CD4-positive, alpha-beta T cell treated with Interleukin-4 for 4 hours (primary cell): ENCODE measurements at places on chromosomes 7 and 10.
A peak's percentile ranks its signal among the peaks of the same experiment; 100 is the strongest.

DNA sequence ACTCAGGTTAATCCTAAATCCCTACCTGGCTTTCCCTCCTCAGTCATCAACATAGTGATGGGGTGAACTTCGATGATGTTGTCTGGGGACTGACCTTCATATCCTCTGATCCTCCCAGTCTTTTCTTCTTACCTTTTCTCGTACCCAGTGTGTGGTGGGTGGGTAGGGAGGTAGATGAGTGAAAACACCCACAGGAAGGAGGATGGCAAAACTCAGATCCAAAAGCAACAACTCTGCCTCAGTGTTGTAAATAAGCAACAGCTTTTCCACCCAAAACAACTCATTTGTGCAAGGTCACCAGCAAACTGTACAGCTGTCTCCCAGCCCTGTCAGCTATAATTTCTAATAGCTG, 38.6 kb downstream of the VOPP1 start:
- no peak for DNase-seq

DNA sequence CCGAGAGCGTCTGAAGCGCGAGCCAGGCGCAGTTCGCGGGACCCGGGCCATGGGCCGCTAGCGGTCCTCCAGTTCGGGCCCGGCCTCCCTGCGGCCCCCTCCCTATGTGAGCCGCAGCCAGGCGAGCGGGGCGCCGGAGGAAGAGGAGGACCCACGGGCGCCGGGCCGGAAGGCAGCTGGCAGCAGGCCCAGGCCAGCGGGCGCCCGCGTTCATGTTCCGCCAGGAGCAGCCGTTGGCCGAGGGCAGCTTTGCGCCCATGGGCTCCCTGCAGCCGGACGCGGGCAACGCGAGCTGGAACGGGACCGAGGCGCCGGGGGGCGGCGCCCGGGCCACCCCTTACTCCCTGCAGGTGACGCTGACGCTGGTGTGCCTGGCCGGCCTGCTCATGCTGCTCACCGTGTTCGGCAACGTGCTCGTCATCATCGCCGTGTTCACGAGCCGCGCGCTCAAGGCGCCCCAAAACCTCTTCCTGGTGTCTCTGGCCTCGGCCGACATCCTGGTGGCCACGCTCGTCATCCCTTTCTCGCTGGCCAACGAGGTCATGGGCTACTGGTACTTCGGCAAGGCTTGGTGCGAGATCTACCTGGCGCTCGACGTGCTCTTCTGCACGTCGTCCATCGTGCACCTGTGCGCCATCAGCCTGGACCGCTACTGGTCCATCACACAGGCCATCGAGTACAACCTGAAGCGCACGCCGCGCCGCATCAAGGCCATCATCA, 1.1 kb downstream of the ADRA2A start:
- no peak for DNase-seq

- no peak for DNase-seq
Measured at GRCh38 chr10:97490592-97490991, 7.6 kb downstream of the MMS19 start.

GRCh38 chr7:144768633-144769032, 67.2 kb downstream of the TPK1 start:
- DNase-seq, result no peak

DNA sequence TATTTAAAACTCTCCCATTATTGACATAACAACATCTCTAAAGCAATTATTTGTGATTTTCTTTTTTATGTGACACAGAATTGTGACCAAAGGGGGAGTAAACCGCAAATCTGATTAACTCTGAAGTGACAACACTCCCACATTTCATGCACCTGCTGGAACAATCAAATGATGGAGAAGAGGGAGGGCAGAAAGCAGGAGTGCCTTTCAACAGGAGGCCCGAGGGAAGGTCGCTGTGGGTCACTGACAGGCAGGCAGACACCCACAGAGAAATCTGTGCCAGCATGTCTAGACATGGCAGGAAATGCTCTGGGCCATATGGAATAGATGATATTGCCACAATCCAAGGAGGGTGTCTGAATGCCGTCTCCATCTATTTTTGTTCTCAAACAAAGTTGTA, 247.3 kb downstream of the DOCK4 start:
- no peak for DNase-seq

DNA sequence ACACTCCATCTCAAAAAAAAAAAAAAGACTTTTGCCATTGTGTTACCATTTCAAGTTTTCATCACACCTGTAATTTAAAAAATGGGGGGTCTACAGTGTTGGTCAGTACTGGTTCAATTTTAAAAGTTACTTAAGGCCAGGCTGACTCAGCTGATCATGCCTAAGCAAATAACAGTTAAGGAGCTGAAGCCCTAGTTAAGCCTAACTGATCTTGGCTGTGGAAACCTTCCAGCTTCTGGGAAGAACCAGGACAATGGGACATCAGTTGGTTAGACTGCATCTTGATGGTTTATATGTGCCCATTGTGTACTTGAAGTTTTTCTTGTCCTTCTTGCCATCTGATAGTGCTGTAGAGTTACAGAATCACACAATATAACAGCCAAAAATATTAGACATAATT, 26.7 kb downstream of the VCL start:
- no peak for DNase-seq

DNA sequence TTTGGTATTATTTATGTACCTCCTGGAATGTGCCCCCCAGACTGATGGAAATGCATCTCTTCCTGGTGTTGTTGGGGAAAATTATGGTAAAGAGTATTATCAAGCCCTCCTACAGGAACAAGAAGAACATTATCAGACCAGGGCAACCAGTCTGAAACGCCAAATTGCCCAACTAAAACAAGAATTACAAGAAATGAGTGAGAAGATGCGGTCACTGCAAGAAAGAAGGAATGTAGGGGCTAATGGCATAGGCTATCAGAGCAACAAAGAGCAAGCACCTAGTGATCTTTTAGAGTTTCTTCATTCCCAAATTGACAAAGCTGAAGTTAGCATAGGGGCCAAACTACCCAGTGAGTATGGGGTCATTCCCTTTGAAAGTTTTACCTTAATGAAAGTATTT, 17.0 kb downstream of the CSGALNACT2 start:
- DNase-seq, result no peak

DNA sequence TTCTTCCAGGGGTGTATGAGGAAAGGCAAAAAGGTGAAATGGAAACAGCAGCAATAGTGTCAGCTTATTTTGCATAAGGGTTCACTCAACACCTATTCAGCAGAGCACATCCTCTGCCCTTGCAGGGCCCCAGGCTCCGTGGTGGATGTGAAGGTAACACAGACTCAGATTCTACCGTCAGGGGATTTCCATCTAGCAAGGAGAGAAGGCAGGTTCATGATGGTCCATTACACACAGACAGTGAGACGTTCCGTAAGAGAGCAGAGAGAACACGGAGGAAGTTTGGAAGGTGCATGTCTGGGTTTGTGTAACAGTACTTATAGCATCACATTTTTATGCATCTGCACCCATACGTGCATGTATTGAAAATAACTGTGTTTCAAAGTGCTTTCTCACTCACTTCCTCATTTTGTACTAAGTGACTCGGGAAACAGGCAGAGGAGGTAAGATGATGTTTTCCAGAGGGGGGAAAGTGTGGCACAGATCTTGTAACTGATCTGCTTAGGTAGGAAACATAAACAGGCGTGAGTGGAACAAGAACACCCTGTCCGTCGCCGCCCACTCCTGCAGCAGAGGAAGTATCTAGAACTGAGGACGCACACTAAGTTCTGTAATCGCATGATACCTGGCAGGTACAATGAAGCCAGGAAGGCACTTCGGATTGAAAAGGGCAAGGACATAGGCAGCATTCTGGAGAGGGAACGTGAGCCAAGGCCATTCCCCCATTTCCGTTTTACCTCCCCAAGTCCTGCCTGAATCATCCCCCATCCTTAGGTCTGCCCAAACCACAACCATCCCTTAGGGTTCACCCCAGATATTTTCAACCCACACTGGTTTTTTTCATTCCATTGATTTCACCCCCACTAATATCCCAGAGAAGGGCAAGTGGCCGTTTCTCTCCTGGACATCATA, 1.0 kb upstream of the ENO4 start:
- peak; percentile 33 for DNase-seq

GRCh38 chr10:88386204-88386788, 196.8 kb downstream of the RNLS start:
- no peak for DNase-seq

GRCh38 chr10:71004176-71005075, 116.1 kb upstream of the PCBD1 start:
- no peak for DNase-seq

DNA sequence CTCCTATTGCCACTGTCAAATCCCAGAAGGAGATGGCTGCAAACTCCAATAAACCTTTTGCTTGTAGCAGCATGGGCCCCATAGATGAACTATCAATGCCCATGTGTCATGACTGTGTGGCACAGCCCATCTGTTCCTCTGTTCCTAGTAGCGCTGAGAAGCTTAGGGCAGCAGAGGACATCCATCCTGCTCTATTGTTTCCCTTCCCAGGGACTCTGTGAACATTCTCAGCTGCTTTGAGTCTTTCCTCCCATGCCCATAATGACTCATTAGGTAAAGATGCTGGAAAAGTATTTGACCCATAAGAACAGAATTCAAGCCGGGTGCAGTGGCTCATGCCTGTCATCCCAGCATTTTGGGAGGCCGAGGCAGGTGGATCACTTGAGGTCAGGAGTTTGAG, 28.3 kb downstream of the STMP1 start:
- no peak for DNase-seq

GRCh38 chr10:20771051-20771450, 126.1 kb downstream of the NEBL start:
- no peak for DNase-seq

DNA sequence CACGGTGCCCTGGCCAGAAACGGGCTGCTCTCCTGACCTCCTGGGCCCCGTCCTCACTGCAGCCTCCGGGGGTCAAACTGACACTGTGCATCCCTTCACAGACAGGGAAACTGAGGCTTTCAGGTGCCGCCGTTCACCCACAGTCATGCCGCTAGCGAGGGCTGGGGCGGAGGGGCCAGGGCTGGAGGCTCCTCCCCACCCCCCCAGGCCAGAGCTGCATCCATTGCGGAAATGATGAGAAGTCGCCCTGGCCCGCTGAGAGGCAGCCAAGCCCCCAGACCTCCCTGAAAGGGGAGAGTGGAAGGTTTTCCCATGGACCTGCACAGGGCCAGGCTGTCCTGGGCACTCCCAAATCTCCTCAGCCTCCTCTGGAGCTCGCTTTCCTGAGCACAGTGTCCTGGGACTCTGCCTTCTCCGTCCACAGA, 16.5 kb upstream of the INPP5A start:
- DNase-seq, result no peak

DNA sequence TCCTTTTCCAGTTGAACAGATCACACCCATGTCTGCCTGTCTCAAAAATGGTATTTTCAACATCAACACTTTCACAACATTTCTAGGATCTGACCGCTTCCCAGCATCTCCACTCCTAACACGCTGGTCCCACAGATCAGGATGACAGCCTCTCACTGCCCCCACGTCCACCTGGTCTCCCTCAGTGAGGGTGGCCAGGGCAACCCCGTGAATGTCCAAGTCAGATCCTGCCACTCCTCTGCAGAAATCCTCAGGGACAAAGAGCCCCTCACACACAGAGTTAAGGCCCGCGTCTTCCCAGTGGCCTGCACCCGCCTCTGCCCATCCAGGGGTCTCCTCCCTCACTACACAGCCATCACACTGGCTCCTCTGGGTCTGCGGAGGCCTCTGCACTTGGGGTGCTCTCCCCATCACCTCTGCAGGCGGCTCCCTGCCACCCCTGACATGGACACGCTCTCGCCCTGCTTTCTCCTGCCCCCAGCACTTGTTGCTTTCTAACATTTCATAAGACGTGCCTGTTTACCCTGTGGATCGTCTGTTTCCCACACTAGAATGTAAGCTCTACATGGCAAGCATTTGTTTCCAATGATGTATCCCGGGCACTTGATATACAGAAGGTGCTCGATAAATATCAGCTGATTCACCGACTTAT, 20.0 kb downstream of the GNA12 start:
- DNase-seq, result no peak

- no peak for DNase-seq
Measured at GRCh38 chr7:51647486-51647885, 330.9 kb upstream of the COBL start.

GRCh38 chr7:41277561-41277960, 425.3 kb downstream of the INHBA start:
- DNase-seq, result no peak

- no peak for DNase-seq
Measured at GRCh38 chr7:141974831-141975230, 1.3 kb upstream of the TAS2R38 start.

DNA sequence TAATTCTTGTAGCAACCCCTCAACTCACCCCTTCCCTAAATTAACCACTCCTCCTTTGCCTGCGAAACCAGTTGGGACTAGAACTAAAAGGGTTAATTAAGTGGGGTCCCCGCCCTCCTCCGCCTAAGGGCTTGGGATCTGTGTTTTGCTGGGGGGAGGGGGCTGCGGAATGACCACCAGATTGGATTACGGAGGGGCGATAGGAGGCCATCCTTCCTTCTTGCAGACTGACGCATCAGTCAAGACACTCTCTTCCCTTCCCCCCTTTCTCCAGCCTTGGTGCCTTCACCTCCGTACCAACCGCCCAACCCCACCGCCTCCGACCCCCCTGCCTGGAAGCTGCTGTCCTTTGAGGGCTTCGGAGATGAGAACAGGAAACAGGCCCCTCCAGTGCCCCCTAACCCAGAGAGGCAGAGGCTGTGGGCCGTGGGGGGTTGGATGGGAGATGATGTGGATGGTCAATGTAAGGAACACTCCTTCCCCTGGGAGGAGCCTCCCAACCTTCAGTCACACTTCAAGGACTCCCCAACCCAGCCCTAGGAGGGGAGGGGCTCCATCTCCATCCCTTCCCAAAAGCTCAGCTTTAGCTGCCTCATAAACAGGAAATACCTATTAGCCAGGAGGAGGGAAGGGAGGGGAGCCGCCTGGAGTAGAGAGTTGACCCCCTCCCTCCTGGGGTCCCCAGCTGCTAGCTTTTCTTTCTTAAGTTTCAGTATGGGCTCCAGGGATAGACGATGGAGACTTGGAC, 997 bp upstream of the LDB1 start:
- no peak for DNase-seq

DNA sequence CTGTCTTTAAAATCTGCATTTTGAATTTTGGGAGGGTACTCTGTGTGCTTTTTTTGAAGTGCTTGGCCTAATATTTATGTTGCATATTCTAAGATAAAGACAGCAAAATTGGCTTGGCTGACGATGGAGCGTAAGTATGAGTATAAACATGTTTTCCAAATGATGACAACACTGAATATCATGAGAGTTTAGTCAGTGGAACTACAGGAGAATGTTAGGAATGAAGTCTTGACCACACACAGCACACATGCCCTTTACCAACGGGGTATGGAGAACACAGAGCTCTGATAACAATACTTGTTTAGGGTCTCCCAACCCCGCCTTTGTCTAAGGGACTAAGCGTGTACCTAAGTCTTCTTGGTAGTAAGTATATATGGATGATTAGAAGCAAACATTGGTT, 253.9 kb upstream of the FZD8 start:
- DNase-seq, result no peak

DNA sequence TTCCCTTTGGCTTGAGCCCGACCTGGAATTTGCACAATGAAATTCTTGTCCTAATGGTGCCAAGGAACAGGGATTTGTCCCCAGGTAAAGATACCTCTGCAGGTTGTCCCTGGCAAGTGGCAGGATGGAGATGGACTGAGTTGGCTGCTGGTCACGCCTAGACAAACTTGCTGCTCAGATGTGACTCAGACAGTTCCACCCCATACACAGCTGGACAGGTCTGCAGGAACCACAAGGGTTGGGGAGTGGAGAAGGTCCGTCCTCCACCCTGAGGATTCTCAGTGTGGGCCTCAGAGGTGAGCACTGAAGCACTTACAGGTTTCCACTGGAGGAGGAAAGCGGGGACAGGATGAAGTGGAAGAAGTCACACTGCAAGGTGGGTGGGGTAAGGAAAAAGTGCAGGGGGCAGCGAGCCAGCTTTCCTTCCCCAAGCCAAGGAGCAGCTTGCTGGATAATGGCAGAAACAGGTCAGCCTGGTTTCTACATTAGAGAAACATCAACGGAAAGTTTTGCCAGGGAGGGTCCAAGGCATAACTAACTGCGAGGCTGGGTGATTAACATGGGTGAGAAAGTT, 20.5 kb downstream of the ITPRIP start:
- no peak for DNase-seq
